ENCODE measurements at places on chromosomes 16 and 17. TPM values are rescaled to one million over a fixed set of nuclear protein-coding genes. Genes with fewer than 3 reads are reported as not detected.
A peak's percentile ranks its signal among the peaks of the same experiment; 100 is the strongest.

GRCh38 chr17:39700148-39700987 lies 504 bp downstream of the ERBB2 start:
- DNase-seq, result peak; percentile 53

GRCh38 chr17:11467639-11468038 lies 130.6 kb upstream of the DNAH9 start:
- no peak for DNase-seq

DNA sequence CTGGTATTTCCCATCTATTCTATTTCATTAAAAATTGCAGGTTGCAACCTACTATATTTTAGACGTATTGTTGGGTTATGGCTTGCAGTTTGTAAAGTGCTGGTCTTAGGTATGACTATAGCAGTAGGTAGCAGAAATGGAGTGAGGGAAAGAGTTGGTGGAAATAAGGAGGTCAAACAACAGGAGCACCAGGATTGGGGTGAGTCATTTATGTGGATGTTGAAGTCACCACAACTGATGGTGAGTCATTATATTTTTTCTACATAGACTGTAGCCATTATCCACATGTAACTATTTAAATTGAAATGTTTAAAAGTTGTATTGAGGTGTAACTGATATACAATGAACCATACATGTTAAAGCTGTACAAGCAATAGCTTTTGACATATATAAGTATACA lies 25.0 kb upstream of the HS3ST3A1 start:
- no peak for DNase-seq

GRCh38 chr17:53475002-53475401 lies 347.7 kb upstream of the KIF2B start:
- no peak for DNase-seq

DNA sequence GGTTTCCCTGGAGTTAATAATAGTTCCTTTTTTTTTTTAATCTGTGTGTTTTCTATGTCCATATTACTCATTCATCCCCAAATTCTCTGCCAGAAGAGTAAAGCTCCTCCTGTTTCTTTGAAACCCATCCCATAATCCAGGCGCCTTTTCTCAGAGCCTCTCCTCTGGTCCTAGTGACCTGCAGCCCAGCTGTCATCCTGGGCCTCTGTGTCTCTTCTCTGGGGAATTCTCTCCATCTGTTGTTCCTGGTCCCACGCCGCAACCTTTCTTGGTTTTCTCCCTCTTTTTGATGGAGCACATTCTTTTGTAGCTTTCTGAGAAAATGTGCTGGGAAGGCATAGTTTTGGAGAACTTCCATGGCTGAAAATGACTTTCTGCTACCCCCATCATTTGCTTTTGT lies 10.2 kb downstream of the KATNB1 start:
- DNase-seq, result no peak

- no peak for DNase-seq
These were observed 221.8 kb upstream of the IRX3 start for GRCh38 chr16:54508351-54508750.

GRCh38 chr17:68054296-68054900 lies 18.9 kb downstream of the KPNA2 start:
- no peak for DNase-seq

GRCh38 chr17:48024149-48025039 lies 13.2 kb downstream of the COPZ2 start:
- peak; percentile 52 for DNase-seq

- no peak for DNase-seq
These were observed 119.5 kb upstream of the SHISA6 start for GRCh38 chr17:11121341-11121985.

DNA sequence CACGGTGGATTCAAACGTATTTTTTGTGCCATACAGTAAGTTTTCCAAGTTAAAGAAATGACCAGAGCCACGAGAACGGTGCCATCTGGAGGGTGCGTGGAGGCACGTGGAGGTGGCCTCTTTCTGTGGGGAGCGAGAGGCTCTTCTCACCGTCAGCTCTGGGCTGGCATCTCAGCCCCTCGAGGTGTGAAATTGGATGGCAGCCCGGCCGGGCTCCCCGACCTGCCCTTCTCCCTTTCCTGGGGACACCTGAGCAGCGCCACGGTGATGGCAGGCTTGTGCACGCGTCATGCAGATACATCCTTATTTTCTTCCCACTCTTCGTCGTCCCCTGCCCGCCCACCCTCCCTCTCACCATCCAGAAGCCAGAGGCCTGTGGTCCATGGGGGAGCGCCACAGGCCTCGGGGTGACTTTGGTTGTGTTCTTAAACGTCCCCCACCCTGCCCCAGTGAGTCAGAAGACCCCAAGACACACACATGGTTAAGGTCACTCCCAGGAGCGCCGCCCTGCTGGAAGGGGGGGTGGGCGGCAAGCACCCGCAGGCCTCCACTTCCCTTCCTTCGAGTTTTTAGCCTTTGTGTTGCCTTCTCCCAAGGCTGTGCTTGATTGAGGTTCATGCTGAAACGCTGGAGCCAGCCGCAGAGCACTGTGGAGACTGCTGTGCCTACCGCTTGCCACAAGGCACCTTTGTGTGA lies 109.4 kb downstream of the BANP start:
- DNase-seq, result no peak

- peak; percentile 24 for DNase-seq
These were observed 110.4 kb upstream of the HAS3 start for GRCh38 chr16:68995011-68995504.

DNA sequence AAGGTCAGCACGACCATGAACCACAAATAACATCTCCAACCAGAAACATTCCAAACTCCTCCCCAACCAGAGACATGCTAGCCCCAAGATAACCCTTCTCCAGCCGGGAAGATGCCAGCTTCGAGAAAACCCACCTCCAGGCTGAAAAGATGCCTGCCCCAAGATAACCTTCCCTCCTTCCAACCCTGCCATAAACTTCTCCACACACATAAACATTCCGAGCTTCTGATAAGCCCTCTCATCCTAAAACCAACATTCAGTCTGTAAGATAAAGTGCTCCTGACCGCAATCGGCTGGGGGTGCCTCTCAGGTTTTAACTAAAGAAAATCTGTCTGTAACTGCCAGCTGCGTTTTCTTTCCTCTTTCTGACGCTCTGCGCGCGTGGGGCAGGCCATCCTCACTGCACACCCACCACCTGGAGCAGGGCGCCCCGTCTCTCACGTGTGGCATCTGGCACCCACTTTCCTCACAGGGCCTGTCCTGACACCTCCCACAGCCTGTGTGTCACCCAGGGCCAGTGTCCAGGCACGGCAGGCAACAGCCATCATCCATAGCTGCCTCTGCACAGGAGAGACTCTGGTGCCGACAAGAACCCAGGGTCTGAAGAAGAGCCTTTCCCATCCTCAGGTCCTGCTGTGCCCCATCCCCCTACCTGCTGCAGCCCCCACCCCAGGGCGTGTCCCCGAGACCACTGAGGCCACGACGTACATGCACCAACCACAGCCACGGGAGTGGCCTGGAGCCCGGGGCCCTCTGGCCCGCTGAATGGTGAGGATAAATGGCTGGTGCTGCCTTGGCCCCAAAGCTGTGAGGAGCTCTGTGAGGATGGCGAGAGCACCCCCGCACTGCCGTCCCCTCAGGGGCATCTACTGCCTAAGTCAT lies 3.7 kb downstream of the TEPSIN start:
- DNase-seq, result no peak

DNA sequence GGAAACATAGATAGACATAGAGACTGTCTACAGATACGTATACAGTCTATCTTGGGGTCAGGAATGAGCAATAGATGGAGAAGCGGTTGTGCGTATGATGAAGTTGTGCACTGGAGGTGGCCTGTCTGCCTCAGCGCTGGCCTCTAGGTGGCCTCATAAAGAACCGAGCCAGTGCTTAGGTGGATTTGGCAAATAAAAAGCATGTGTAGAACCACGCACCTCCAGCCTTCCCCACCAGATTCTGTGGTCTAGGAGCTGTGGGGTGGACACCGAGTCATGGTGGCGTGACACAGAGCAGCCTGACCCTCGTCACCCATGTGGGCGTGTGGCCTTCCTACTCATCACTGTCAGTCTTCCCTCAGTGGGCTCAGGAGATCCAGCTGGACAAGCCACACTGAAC lies 34.0 kb downstream of the PGS1 start:
- no peak for DNase-seq

- DNase-seq, result no peak
These were observed 3.4 kb downstream of the TMEM11 start for GRCh38 chr17:21210411-21211076.

GRCh38 chr16:79601092-79601930 lies 774 bp upstream of the MAF start:
- DNase-seq, result peak; percentile 35

GRCh38 chr17:38815576-38816193 lies 9.4 kb downstream of the CWC25 start:
- no peak for DNase-seq

DNA sequence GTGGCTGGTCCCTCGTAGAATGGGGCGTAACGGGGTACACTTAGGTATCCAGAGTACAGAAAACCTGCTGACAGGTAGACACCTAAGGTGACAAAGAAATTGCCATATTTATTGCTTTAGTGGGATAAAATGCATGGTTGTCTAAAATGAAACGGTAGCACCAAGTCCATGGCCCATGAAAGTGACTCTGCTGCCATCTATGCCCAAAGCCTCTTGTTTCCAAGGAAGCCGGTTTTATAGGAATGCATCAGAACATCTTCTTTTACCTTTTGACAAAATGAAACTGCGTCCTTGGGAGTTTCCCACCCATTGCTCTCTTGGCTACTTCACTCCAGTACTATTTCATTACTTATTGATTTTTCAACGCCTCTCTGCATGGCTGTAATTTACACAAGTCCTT lies 151.3 kb upstream of the ZFHX3 start:
- no peak for DNase-seq

DNA sequence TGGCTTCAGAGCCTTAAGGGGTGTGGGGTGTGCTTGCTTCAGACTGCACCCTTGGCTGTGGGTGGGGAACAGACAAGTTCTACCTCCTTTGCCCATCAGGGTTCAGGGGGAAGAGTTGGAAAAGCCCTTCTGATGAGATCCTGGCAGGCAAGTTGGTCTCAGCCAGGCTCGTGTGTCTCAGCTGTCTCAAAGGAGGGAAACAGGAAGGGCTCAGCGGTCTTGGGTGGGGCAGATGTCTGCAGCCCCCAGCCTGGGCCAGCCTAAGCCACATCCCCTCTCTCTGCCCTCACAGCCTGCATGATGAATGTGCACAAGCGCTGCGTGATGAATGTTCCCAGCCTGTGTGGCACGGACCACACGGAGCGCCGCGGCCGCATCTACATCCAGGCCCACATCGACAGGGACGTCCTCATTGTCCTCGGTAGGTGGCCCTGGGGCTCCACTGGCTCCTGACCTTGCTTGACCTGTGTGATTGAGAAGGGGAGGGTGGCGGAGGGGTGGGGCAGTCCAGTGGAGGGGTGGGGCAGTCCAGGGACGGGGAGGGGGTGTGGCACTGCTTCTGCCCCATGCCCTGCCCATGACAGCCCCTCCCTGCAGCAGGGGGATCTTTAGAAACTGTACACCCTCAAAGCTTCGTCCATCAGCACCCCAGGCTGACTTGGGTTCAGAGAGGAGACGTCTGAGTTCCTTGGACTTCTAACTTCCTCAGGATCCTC lies 199.5 kb downstream of the PRKCB start:
- DNase-seq, result no peak

DNA sequence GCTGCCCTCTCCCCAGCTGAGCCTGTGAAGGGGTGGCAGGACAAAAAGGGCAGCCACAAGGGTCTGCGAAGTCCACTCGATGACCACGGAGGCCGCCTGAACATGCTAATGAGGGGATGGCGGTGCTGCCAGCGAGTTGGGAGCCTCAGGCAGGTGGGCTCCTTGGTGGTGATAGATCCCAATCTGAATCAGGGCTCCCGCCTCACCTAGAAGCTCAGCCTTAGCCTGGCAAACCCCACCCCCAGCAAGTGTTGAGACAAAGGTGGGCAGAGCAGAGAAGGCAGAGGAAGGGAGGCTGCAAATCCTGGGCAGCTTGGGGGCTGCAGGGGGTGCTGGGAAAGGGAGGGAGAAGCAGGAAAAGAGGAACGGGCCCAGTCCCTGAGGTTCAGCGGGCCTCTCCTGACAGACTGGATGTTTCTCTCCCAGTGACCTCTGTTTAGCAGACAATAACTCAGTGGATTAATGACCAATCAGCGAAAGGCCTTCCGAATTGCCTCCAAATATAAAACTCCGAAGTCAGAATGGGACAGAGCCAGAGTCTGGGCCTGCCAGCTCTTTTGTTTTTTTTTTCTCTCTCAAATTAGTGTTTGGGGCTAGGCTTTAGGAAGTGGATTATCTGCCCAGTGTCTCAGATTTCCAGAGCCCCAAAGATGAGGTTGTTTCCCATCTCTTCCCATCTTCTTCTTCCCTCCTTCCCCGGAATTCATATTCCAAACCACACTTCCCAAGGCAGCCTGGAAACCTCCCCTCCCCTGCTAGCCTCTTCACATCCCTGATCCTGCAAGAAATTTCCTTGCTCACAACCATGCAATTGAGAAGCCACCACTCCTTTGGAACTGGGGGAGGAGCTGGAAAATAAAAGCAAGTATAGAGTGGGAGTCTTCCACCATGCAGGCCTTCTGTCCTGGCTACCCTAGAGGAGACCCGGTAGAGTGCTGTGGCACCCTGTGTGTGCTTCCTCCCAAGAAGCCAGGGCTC lies 15.2 kb upstream of the HOXB2 start:
- DNase-seq, result no peak

- DNase-seq, result no peak
These were observed 6.3 kb downstream of the UBE2O start for GRCh38 chr17:76446449-76447231.

DNA sequence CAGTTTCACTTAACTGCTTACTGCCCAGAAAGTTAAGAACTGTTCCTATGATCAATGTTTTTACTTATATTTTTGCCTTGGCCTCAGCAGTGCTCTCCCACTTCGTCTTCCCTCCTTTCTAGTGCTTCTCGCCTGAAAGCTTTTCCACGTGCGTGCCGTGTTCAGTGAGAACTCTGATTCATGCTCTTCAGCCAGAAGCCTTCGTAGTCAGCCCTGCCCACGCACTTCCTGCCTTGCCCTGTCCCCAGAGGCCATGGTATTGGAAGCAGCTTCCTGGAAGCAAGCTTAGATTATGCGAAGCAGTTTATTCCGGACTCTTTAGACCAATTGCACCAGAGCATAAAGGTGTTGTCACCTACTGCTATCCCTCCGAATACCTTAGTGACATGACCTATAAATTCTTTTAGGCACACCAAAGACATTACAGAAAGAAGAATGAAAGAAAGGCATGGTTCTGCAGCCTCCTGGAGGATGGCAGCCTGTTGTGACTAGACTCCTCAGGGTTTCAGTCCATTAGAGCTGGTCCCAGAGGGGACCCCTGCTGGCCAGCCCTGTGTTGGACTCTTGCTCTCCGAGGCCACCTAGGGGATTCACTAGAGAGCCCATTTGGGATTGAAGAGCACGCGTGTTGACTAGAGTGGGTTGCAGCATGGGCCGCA lies 105.2 kb downstream of the RPTOR start:
- DNase-seq, result peak; percentile 77

GRCh38 chr16:4624827-4625559 lies 367 bp downstream of the MGRN1 start:
- peak; percentile 76 for DNase-seq

- no peak for DNase-seq
These were observed 48.4 kb upstream of the PABPN1L start for GRCh38 chr16:88914750-88915368.

GRCh38 chr17:68437979-68438822 lies 19.1 kb downstream of the WIPI1 start:
- DNase-seq, result no peak

ACE gene
- total RNA-seq, result 7.0 TPM

GRAP gene
- 0.50 TPM for total RNA-seq

ABCC1 gene
- total RNA-seq, result 61.9 TPM

TIGD7 gene
- total RNA-seq, result 5.3 TPM

CDH8 gene
- 11.1 TPM for total RNA-seq

C17orf50 gene
- total RNA-seq, result 0.30 TPM

KRTAP4-2 gene
- not detected for total RNA-seq

ADGRG3 gene
- 1.4 TPM for total RNA-seq

FA2H gene
- total RNA-seq, result 6.6 TPM

KRT32 gene
- not detected for total RNA-seq

DOC2A gene
- 16.4 TPM for total RNA-seq

EVPLL gene
- total RNA-seq, result not detected
